Pancreas (tissue), 10 donors: ENCODE measurements at places on chromosomes 13 and 19. TPM values are rescaled to one million over a fixed set of nuclear protein-coding genes. Genes with fewer than 3 reads are reported as not detected.
A peak's percentile ranks its signal among the peaks of the same experiment; 100 is the strongest.

Gene ADAT3
- total RNA-seq = 5.0 TPM

Gene U2AF1L4
- 11.6 TPM for total RNA-seq

Gene PLK5
- not detected for total RNA-seq

Gene PPP1R13L
- total RNA-seq = 26.4 TPM

Gene POLR2E
- 66.5 TPM for total RNA-seq

Gene DLEU7
- total RNA-seq = not detected

Gene CCDC70
- not detected for total RNA-seq

- H3K36me3 ChIP-seq = peaks cover 54% of the 10 kb centered on the region
- no peaks in the 10 kb centered on the region for H3K27me3 ChIP-seq
- peak; percentile 18 for DNase-seq
- no peaks in the 10 kb centered on the region for H3K4me1 ChIP-seq
- no peak overlapping the region for H3K27ac ChIP-seq
- H3K4me3 ChIP-seq = no peak overlapping the region
Observed at GRCh38 chr19:37227996-37228395, 10.0 kb downstream of the ZNF383 start.

DNA sequence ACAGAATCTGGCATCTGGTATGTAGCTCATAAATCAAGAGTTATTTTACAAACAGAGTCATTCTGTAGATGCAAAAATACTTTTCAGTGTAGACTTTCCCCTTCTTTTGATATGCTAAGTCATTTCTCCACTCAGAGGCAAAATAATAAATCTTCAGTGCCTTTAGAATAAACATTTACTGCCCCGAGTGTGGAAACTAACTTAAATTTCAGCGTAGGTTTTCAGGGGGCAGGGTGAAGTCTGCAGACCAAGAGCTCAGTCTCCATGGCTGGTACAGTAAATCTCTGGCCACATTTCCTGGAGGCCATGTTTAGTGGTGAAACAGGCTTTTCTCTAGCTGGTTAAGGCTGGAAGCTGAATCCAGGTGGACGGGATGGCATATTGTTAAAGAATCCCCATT lies 13.1 kb upstream of the ADPRHL1 start:
- DNase-seq = no peak
- no peaks in the 10 kb centered on the region for H3K36me3 ChIP-seq
- no peak overlapping the region for H3K27ac ChIP-seq
- H3K27me3 ChIP-seq = no peaks in the 10 kb centered on the region

GRCh38 chr13:73717632-73718031 lies 416.6 kb downstream of the KLF12 start:
- H3K36me3 ChIP-seq = no peaks in the 10 kb centered on the region
- H3K27me3 ChIP-seq = no peaks in the 10 kb centered on the region
- no peak overlapping the region for H3K4me3 ChIP-seq
- H3K27ac ChIP-seq = no peak overlapping the region
- no peak for DNase-seq

- H3K4me3 ChIP-seq = no peak overlapping the region
- no peaks in the 10 kb centered on the region for H3K4me1 ChIP-seq
- no peaks in the 10 kb centered on the region for H3K27me3 ChIP-seq
- DNase-seq = no peak
- no peaks in the 10 kb centered on the region for H3K36me3 ChIP-seq
- H3K27ac ChIP-seq = no peak overlapping the region
Observed at GRCh38 chr13:99698816-99699099, 197.5 kb downstream of the TM9SF2 start.

- H3K4me1 ChIP-seq = no peaks in the 10 kb centered on the region
- H3K27ac ChIP-seq = no peak overlapping the region
- no peak overlapping the region for H3K4me3 ChIP-seq
- no peak for DNase-seq
- H3K27me3 ChIP-seq = no peaks in the 10 kb centered on the region
Observed at GRCh38 chr13:108212886-108213285, 2.5 kb downstream of the LIG4 start.

DNA sequence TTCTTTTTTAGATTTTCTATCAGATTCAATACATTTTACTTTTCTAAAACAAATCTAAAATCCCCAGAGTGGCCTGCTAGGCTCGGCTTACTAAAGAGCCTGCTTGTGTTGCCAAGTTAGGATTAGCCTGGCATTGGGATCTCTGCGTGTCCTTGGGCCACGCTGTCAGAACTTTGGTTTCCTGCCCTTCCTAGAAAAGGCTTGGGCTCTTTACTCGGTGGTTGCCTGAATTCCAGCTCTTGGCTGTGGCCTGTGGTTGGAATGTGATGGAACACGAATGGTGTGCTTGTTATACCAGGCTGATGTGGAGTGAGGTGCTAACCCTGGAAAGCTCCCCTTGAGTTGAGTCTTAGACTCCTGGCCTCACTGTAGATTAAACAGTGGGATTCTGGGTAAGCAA lies 8.5 kb downstream of the SPATA13 start:
- peaks cover 71% of the 10 kb centered on the region for H3K4me1 ChIP-seq
- H3K27me3 ChIP-seq = no peaks in the 10 kb centered on the region
- peaks cover 23% of the 10 kb centered on the region for H3K36me3 ChIP-seq
- DNase-seq = no peak

GRCh38 chr19:29804493-29804892 lies 7.3 kb upstream of the CCNE1 start:
- peaks cover 4% of the 10 kb centered on the region for H3K4me1 ChIP-seq
- no peaks in the 10 kb centered on the region for H3K27me3 ChIP-seq
- no peak overlapping the region for H3K27ac ChIP-seq
- H3K4me3 ChIP-seq = no peak overlapping the region
- H3K36me3 ChIP-seq = no peaks in the 10 kb centered on the region

- no peaks in the 10 kb centered on the region for H3K36me3 ChIP-seq
- no peak for DNase-seq
- H3K4me3 ChIP-seq = no peak overlapping the region
- H3K27ac ChIP-seq = no peak overlapping the region
- H3K27me3 ChIP-seq = no peaks in the 10 kb centered on the region
- no peaks in the 10 kb centered on the region for H3K4me1 ChIP-seq
Observed at GRCh38 chr19:5026706-5027273, 57.9 kb downstream of the KDM4B start.

DNA sequence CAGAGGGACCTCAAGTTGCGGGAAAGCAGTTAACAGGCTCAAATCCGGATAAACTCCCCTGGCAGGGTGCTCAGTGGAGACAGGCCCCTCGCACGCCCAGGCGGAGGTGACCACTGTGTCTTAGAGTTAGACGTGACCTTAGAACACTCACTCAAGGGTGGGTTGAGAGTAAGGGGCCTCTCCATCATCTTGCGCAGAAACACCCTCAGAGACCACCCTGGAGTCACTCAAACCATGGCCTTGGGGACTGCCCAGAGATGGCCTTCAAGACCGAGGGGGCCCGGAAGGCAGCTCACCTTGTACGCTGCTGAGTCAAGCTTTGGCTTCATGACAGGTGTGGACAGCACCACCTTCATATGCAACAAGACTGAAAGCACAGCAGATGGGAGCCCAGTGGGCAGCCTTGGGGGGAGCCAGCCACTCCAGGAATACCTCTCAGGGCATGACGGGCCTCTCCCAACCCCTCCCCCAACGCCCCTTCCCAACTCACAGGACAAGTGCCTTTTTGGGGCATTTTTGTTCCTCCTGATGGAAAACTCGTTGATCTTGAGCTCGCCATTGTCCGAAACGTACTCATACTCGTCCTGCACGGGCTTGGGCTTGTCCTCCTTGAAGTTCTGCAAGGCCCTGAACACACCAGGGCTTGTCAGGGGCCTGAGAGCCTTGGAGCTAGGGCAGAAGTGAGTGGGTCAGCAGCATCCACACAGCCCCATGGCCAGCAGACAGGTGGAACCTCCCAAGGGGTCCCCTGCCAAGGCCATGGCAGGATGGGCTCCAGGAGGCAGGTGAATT lies 229.2 kb downstream of the TUBA3C start:
- no peak for DNase-seq
- H3K27ac ChIP-seq = no peak overlapping the region
- no peaks in the 10 kb centered on the region for H3K27me3 ChIP-seq
- no peaks in the 10 kb centered on the region for H3K36me3 ChIP-seq

DNA sequence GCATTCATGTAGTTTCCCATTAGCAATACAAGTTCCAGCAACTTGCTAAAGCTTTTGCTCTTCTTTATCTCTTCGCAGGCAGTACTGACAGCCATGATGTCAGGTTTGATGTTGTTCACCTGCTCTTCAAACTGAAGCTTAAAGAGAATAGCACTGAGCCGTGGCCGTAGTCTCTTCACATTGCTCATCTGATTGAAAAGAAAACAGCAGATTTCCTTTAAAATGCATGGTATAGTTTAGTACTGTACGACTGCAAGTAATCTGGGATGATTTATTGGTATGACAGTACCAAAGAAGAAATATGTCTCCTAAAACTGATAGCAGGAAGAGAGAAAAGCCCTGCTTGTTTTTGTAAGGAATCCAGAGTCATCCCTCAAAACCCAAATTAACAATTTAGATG lies 284.4 kb downstream of the DIAPH3 start:
- H3K4me3 ChIP-seq = no peak overlapping the region
- no peak for DNase-seq
- H3K27ac ChIP-seq = no peak overlapping the region
- no peaks in the 10 kb centered on the region for H3K36me3 ChIP-seq

DNA sequence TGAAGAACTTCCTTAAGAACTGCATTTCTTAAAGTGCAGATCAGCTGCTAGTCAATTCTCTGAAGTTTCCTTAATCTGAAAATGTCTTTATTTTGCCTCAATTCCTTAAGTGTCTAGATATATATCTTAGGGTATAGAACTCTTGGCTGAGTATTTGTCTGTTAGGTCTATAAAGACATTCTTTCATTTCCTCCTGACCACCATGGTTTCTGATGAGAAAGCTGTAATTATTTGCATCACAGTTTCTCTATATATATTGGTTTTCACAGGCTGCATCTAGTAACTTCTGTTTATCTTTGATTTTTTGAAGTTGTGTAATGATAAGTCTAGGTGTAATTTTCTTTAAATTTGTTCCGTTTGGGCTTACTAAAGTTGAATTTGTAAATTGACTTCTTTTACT lies 15.2 kb downstream of the NDFIP2 start:
- no peak overlapping the region for H3K27ac ChIP-seq
- no peaks in the 10 kb centered on the region for H3K4me1 ChIP-seq
- H3K4me3 ChIP-seq = no peak overlapping the region

DNA sequence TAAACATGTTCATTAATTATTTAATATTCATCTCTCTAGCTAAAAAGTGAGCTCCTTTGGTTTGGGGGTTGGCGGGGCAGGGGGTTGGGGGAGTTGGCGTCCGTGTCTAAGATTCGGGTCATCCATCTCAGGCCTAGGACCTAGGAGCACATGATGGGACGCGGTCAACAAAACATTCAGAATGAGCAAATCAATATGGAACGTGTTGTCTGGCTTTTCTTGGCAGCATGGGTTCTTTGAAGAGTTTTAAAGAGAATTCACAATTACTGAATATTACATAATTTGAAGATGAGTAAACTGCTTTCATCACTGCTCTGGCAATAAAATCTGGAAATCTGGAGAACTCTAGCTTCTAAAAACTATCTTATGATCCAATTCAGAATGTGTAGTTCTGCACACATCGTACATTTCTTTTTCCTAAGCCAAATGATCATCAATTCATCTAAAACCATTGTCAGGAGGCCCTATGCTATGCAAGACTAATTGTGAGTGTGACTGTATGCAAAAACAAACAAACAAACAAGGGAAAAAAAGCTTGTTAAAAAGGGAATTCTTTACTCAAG lies 5.4 kb upstream of the ARGLU1 start:
- H3K36me3 ChIP-seq = no peaks in the 10 kb centered on the region
- peaks cover 4% of the 10 kb centered on the region for H3K4me1 ChIP-seq
- H3K27ac ChIP-seq = no peak overlapping the region

DNA sequence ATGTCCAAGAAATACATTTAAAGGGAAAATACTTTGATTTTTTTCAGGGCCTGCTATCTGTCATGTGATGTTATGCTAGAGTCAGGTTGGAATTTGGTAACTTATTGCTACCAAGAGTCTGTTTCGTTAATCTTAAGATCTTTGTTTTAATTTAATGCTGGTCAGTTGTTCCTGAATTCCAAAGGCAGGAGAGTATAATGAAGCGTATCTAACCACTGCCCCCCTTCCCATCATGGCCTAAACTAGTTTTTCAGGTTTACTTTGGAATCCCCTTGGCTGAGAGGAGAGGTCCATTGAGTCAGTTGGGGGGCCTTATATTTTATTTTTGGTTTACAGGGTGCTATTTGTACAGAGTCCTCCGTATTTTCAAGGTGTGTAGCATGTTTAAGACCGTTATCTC lies 116.3 kb upstream of the SLC7A1 start:
- H3K27me3 ChIP-seq = no peaks in the 10 kb centered on the region
- DNase-seq = no peak
- no peaks in the 10 kb centered on the region for H3K36me3 ChIP-seq
- no peaks in the 10 kb centered on the region for H3K4me1 ChIP-seq
- H3K27ac ChIP-seq = no peak overlapping the region

DNA sequence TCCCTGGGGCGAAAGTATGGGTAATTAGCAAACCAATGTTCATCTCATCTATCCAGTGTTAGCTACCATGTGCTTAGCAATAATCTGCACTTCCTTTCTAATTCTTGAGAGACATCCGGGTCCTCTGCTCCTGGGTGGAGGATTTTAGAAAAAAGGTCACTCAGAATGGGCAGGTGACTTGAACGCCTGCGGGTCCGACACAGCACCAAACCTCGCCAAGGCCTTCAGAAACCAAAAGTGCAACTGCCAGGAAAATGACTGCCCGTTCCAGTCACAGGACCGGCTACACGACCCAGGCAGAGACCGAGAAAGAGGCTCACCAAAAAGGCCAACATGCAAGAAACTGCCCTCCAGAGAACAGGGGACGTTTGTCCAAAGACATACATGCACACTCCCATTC lies 39.9 kb downstream of the ZNF146 start:
- H3K36me3 ChIP-seq = no peaks in the 10 kb centered on the region
- H3K27ac ChIP-seq = no peak overlapping the region
- no peaks in the 10 kb centered on the region for H3K4me1 ChIP-seq
- no peak overlapping the region for H3K4me3 ChIP-seq

DNA sequence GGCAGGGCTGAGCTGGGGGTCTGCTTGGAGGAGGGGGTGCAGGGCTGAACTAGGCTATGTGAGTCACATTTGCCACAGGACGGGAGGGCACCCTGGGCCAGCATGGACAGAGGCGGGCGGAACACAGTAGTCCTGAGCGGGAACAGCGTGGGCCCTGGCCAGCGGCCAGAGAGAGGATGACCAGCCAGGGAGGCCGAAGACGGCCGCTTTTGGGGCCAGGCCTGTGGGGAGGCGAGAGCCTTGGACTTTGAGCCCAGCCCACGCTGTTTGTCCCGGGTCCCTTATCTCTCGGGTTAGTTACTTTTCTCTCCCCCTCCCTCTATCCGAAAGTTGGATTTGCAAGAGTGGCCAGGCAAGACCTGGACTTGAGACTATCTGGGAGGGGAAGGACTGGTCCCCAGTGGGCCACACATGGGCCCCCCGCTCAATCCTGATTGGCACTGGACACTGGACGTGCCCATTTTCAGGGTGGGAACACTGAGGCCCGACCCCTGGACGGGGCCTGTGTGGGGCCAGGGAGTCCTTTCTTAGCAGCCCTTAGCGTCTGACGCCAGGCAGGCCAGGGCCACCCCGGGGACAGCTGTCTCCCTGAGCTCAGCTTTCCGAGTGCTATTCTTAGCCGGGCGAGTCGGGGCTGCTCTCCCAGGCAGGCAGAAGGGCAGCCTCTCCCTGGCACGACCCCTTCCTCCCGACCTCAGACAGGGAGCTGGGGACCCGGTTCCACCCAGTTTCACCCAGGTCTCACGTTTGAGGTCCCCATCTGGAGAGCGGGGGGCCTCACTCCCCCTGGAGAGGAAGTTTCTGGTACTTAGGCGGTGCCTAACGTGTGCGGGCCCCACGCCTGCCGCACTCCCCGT lies 833 bp downstream of the GAMT start:
- no peaks in the 10 kb centered on the region for H3K27me3 ChIP-seq
- DNase-seq = peak; percentile 79
- H3K36me3 ChIP-seq = no peaks in the 10 kb centered on the region
